ENCODE measurements at places on chromosomes 4 and X.

DNA sequence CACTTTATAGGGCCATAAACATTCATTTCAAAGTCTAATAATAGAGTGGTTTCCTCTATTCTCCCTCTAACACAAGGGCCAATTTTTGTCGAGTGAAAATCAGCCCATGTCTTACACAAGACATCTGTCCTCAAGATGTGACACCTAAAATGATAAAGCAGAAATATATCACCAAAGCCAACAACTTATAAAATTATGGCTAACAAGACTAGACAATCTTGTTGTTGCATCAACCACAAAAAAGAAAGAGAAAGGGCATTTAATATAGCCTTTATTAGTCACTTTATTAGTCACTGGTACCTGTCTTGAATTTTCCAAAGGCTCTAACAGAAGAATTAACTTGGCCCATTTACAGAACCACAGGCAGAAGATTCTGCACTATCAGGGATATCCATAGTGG is 161.6 kb downstream of the SMIM20 start:
- DNase-seq, result no peak

DNA sequence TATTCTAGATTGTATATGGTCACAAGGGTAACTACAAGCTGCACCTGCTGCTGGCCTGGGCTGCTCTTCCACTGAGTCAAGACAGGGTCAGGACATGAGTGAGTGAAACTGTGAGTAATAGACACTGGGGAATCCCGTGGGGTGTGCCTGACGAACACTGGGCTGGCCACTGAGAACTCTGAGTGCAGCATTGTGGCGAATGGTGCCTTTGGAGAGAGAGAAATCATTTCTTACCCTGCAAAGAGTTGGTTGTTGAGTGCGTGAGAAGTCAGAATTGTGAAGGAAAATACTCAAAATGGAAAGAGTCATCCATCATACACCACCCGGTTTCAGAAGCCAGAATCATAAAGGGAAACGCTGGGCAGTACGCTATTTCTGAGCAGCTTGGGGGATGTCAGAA is 43.1 kb upstream of the LSM6 start:
- no peak for DNase-seq

- no peak for DNase-seq
Observed at GRCh38 chr4:126318376-126318775, 1003.6 kb downstream of the FAT4 start.

DNA sequence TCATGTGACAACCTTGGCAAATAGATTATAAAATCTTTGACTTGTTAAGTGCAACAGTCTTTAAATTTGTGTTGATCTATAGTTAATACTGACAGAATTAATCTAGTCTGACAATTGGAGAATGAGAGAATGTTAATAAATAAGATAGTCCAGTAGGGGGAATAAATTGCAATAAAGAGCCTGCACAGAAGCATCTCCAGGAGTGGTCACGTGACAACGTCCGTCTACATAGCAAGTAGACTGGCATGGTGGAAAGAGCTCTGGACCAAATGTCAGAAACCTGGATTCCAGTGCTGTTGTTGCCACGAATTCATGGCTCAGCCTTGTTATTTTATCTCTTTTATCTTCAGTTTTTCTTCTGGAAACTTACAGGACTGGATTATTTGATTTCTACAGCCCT is 436.5 kb downstream of the RAB28 start:
- no peak for DNase-seq

DNA sequence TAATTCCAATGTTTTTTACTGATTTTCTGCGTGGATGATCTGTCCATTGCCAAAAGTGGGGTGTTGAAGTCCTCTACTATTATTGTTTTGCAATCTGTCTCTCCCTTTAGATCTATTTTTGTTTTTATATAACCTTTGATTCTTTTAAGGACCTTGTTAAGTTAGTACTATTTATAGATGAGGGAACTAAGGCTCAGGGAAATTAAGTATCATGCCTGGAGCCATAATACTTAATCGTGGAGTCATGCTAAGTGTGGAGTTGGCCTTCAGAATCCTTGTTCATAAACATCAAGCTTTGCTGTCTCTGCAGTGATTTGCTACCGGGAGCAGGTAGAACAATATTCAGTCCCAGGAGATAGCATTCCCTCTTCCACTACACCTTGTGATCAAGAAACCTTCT is 31.0 kb downstream of the SGMS2 start:
- no peak for DNase-seq

GRCh38 chr4:183158062-183158461 is 59.0 kb downstream of the WWC2 start:
- DNase-seq, result no peak

GRCh38 chr4:168177546-168178149 is 85.3 kb downstream of the ANXA10 start:
- DNase-seq, result no peak

DNA sequence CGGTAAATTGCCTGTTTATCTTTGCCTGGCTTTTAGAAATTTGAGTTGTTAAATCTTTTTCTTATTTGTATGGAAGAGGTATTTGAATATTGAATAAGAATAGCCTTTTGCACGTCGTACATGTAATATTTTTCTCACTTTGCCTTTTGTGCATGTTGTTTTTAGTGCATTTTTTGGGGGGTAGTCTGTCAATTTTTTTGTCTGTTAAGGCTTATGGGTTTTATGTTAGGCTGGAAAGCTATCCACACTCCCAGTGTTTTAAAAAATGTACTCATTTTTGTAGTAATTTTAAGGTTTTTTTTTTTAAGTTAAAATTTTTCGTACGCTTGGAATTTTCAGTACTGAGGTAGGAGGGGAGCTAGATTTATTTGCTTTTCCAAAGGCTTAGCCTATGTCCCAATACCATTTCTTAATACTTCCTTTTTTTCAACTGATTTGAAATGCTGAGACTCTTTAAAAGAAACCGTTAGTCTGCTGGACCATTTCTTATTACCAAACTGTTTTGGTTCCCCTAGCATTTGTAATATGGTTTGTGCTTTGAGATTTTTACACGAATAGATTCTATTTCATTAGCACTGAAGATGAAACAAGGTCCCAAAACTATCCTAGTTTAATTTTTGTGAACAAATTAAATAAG is 1.3 kb downstream of the HERC5 start:
- no peak for DNase-seq

DNA sequence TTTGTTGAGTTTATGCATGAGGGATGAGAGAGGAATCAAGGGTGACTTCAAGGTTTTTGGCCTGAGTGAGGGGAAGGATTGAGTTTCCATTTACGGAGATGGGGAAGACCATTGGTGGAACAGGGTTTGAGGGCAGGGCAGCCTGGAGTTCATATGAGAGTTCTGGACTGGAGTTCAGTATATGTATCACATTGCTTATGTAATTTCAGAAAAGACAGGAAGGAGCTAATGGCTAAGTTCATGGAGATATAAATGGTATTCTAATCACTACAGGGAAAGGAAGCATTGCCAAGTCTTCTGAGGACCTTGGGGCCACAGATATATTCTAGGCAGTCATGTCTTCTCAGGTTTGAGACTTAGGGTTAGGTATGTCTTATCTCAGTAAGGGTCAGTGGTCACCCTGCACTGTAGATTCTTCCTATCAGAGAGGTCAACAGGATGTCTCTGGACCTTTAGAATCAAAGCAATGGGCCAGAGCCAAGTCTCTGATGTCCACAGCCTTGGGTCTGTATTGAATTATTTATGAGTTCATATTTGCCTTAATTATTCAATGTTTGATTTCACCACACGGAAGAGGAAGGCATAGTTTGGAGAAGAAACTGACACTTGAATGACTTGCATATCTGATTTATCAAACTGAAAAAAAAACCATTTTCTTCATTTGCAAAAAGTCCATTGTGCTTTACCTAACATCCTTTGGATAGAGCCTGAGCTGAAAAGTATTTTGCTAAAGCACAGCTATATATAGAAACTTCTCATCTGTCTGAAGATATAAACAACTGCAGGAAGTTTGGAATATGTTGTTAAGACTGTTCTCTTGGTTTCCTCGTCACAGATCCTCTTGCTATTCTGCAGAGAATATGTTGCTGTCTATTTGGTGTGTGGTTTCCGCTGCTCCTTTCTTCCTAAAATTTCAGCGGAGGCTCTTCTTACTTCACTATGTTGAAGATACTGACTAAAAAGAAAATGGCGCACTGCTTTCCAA is 139.5 kb downstream of the PDGFRA start:
- no peak for DNase-seq

DNA sequence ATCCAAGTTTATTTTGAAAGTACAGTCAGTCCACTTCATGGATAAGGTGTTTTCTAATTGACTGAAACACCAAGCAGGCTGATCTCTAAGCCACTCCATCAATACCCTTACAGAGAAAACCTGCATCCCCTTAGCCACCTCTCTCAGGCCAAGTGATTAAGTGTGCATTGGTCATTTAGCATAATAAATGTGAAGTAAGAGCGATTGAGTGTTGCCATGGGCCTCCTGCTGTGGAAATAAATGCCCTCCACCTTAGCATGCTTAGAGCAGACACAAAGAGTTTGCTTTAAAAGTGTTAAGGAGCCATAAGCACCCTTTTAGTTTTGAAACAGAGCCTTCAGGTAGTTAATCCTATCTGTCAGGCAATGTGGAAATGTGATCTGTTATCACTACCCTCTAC is 386.5 kb downstream of the GPAT3 start:
- no peak for DNase-seq

DNA sequence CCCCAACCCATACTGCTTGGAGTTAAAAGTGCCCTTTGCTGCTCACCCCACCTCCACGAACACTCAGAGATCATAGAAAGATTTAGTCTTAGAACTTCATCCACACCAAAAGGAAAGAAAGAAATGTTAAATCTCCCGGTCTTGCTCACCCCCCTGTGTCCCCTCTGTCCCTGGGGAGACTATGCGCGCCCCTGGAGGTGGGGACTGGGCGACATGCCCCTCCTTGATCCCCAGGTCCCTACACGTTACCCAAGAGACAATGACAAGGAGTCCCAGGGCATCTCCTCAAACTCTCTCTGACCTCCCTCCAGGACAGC is 620 bp downstream of the ITM2A start:
- DNase-seq, result no peak

GRCh38 chrX:111543212-111543741 is 31.8 kb downstream of the SERTM2 start:
- no peak for DNase-seq

DNA sequence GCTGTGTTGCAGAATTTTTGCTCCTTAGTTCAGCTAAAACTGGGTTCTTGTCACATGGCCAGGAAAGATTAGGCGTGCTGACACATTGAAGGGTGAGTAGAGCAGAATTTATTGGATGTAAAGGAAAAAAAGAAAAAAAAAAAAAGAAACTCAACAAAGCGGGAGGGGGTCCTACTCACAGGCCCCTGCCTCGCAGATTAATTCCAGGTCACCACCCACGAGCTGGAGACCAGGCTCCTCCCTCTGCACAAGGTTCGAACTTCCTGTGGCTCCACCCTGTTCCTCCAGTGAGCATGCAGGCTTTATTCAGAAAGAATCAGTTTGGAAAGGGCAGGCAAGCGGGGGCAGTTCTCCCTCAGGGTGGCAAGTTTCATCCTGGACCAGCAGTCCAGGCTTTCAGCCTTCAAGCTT is 17.1 kb downstream of the MGST2 start:
- no peak for DNase-seq

DNA sequence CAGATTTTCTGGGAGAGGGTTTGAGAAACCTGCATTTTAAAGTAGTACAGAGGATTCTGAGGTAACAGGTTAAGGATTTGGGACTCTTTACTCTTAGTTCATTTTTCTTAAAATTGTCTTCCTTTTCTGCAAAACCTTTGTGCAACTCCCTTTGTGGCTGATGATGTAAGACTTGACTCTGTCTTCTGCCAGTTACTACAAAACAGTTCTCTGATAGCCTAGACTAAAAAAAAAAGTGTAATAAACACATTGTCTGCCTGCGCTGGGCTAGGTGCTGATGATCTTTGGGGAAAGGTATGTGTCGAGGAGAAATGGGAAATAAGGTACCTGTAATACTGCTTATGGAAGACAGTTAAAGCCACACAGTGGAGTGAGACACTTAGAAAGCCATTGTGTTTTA is 28.7 kb downstream of the IL13RA1 start:
- no peak for DNase-seq

GRCh38 chrX:40579900-40580536 is 752 bp upstream of the ATP6AP2 start:
- DNase-seq, result no peak

GRCh38 chr4:74897386-74897785 is 35.5 kb upstream of the PARM1 start:
- no peak for DNase-seq

DNA sequence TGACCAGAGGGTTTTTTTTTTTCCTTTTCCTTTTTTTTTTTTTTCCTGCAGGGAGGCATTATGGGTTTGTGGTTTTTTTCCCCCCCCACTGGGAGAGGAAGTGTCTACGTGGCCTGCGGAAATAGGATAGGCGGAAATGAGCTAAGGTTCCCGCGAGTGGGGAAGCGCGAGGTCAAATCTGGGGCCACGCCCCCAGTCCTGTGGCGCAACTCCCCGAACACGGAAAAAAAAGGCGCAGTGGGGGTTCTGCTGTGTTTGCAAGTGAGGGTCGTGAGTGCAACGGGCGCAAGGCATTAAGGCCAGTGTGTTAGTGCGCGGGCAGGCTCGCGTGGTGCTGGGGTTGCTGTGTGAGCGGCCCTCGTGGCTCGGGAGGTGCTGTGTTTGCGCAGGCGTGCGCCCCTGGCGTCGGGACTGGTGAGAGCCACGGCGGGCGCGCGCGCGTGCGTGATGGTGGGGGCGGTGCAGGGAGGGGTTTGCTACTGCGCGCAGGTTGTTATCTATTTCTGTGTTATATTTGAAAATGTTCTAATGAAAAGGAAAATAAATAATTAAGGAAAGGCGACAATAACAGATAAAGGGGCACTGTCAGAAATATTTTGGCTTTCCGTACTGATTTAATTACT is 685 bp upstream of the MORF4L2 start:
- DNase-seq, result peak; percentile 74

DNA sequence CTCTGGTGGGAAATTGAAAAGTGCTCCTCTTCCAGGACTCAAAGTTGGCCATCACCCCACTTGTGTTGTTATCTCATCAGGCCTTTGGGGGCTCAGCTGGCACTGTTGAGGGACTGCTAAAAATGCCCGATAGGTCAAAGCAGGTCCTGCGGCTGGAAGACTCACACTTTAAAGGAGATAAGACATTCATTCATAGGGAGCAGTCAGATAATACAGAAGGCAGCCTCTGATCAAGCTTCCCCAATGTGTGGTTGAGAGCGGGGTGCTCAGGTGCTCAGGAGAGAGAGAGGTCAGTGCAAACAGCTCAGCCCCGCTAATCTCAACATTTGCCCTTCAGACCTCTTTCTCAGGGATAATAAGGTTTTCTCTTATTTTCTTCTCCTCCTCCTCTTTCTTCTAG is 70.3 kb downstream of the TMEM154 start:
- no peak for DNase-seq

DNA sequence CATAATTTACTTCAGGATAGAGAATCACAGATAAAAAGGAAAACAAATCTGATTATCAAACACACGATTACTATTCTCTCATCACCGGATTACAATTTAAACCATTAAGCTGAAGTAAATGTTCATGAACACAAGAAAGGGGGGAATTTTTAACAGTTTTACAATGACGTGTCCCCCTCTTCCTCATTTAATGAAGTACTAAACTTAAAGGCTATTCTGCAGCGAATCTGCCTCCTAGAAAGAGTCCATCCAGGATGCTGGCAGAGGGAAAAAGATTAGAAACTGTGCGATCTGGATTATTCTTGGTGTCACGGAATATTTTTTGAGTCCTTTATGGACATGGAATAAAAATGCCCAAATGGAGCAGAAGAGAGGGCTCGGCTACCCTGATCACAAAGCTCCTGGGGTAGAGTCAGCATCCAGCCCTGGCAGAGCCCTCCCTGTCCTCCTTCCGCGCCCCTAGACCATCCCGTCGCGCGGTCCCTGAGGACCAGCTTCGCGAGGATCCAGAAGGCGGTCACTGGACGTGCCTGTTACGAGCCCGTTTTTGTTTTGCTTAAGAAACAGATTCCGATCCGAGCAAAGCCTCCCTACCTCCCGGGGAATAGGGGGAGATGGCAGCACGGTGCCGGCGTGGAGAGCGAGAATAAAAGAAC is 1.2 kb downstream of the ELF2 start:
- DNase-seq, result no peak

All from stimulated activated CD4-positive, alpha-beta T cell treated with anti-CD3 and anti-CD28 coated beads, TNF-alpha, amount 100 ng/mL, for 1 hour (primary cell).